ENCODE measurements at places on chromosomes 2 and 18. TPM values are rescaled to one million over a fixed set of nuclear protein-coding genes. Genes with fewer than 3 reads are reported as not detected.

- no peak for DNase-seq
These were observed 37.6 kb upstream of the PMAIP1 start for GRCh38 chr18:59861963-59862819.

ITGAV gene
- 138 TPM for total RNA-seq

DNA sequence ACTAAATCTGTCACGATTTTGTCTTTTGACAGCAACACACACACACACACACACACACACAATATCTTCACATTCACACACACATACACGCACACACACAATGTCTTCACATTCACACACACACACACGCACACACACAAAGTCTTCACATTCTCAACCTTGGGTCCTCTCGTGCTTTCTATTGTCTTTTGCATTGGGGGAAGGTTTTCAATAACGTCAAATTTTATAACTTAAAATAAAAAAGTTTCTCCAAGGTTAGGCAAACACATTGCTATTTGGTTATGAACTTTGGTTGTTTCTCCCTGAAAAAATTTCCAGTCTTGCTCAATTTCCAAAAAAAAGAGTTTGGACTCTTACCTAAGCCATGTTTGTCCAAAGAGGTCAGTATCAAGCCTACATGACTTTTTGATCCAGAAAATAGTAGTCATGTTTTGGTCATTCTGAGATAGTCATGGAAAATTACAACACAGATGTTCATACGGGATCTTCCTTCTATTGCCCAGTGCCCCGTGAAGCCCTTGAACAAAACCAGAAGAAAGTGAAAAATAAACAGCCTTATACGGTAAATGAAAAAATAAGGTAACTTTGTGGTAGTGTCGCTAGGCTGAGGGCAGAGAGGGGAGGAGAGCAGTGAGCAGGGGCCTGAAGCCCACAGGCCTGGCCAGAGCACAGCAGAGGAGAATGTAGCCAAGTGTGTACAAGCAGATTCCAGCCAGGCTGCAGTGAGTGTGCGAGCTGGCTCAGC lies 542.8 kb upstream of the ID2 start:
- DNase-seq: no peak

GRCh38 chr2:164593541-164593940 lies 27.7 kb downstream of the GRB14 start:
- no peak for DNase-seq

DNA sequence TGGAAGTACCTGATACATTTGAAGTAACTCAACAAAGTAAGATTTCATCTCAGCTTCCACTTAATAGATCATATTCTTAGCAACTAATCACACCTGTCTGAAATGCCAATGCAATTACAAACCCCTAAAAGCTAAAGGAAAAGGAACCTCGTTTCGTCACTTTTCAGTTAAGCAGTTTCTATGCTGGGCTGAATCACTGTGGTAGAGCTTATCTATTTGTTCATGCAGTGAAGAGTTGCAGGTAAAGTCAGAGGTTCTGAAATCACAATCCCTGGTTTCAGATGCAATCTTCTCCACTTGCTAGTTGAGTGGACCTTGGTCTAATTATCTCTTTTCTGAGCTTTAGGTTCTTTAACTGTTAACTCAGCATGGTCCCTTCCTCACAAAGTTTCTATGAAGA lies 6.3 kb downstream of the HRH4 start:
- no peak for DNase-seq

C2orf80 gene
- not detected for total RNA-seq

LRRFIP1 gene
- 89.3 TPM for total RNA-seq

DNA sequence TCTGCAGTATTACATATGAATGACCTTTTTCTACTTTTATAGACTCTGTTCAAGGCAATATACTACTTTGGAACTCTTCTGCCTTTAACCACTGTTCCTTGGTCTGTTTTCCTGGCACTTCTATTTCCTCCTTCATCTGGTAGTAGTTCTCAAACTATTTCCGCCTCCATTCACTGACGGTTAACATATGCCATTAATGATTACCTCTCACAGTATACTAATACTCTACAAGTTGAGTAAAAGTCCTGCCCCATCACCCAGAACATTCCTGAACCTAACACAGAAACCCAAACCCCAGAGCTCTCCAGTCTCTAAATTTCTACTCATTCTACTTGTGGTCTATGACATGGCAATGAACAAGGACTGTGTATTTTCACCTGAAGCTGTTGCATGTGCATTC lies 4.5 kb downstream of the GFPT1 start:
- no peak for DNase-seq

GRP gene
- total RNA-seq: not detected

SNTG2 gene
- 0.79 TPM for total RNA-seq

DNA sequence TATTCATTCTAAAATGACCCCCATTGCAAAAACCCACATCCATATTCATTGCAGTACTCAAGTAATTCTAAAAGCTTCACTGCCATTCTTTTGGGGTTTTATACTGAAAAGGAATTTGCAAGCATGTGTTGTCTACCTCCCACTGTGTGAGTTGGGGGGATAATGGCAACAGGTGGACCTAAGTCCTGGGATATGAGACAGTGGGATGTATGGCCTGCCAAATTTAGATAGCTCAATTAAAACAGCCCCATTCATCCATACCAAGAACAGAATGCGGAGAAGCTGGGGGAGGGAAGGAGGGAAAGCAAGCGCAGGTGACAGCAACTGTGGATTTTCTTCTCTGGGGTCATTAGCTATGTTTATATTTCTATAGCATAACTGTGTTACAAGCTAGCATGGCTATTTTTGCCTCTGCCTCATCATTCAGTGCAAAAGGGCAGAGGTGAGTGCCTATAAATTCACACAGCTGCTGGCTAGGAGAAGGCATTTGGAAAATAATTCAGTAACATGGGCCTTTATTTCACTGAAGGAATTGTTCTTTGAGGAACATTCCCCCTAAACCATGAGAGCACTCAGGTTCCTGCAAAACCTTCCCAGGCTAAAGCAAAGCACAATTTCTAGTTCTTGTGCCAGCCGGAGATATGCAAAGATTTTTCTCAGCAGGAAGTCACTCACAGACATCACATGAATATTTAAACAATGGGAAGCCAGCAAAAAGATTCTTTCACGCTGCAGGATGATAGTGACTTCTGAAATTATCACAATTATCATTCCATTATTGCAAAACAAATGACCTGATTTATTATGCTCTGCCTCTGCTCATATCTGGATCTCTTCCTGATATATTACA lies 393.9 kb upstream of the ACVR2A start:
- DNase-seq: no peak

DNA sequence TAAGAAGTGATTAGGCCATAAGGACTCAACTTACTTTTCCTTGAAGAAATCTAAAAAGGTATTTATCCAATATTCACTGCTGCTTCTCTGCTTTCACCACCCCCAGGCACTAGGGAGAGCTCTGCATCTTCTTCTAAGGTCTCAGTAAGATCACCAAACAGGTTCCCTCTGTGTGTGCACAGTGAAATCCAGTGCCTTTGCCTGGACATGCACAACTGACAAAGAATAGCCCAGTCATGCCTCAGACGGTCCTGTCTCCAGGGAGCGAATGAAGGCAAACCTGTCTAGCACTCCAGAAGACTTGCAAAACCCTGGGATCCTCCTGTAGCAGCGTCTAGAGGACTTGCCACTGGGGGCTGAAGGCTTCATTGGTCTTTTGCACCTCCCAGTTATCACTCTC lies 344.5 kb upstream of the LRATD1 start:
- no peak for DNase-seq

DNA sequence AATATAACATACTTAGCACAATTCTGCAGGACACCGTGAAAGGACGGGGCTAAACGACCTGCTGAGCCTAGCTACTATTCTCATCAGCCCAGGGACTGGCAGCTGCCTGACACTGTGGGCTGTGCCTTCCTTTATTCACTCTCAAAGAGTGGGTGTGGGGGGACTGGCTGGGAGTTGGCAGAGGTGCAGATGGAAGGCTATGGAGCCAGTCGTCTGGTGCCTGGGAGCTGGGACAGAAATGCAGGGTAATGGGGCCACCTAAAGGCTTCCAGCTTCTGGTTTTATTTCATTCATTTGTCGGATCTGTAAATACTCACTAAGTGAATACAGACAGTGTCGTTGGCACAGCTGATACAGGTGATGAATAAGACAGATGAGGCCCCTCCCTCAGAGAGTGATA lies 56.0 kb upstream of the NFU1 start:
- DNase-seq: no peak

DNA sequence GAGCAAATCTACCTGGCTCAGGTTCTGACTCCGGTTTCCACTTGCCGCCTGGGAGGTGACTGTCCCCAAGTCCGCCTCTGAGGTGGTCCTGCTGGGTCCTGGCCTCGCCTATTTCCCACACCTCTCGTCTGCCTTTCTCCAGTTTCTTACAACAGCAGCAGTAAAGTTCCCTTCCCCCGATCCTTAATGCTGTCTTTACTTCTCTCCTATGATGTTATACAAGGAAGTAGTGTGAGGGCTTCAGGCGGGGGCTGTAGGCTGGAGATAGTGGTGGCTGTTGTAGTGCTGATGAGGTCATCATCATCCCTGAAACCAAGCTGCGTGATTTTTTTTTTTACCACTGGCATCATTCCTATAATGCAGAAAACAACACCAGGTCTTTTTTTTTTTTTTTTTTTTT lies 18.9 kb downstream of the TGIF1 start:
- DNase-seq: no peak

GRCh38 chr2:32064021-32064601 lies 755 bp downstream of the SPAST start:
- DNase-seq: peak; percentile 15

DNA sequence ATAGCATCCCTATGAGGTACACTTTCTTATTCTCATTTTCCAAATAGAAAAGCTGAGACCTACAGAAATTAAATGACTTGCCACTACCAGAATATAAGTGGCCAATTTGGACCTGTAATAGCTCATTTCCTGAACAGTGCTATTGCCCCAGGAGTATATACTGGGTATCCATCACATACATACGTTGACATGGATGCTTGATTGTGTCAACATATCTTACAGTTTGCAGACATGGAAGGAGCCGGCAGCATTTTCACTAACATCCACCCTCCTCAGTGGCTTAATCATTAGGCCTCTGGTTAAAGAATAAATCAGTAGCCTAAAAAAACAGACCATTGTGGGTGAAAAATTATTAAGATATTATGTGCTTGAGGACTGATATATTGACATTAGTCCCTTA lies 829.3 kb downstream of the LRP1B start:
- no peak for DNase-seq

- DNase-seq: no peak
These were observed 47.5 kb downstream of the TFCP2L1 start for GRCh38 chr2:121237336-121237979.

ERMN gene
- not detected for total RNA-seq

NFU1 gene
- total RNA-seq: 40.9 TPM

LAMA1 gene
- total RNA-seq: 0.20 TPM

DNA sequence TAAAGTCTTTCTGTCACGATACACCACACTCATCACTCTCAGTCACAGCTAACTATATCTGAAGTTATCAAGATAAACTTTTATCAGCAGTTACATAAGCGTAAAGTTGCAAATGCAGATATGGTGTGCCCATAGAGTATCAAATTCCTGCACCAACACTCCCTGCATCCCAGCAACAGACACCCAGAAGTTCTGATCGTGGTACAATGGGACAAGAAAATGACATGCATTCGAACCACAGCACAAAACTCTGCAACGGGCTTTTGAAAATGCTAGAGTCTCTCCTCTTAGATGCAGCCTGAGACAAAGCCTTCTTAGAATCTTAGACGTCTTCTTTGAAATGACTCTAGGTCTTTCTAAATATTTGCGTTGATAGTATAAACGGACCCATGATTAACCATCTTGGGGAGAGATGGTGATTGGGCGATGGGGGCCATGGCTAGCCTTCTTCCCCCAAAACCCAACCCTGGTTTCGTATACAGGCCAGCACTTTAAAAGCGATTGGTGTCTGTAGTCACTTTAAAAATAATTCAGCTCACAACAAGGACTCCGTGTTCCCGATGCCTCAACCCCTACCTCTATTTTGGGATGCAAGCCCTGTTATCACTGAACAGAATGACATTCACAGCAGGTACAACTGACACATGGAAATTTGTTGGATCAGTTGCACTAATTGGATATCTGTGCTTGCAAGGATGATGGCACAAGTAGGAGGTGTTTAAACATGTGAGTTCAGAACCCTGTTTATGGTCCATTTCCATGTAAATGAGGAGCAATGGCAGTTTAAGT lies 286.6 kb downstream of the MYT1L start:
- DNase-seq: no peak

RAB6C gene
- total RNA-seq: under 0.01 TPM

TXNDC2 gene
- total RNA-seq: not detected

GPR148 gene
- not detected for total RNA-seq

INPP5D gene
- 43.5 TPM for total RNA-seq

SRD5A2 gene
- not detected for total RNA-seq

DNA sequence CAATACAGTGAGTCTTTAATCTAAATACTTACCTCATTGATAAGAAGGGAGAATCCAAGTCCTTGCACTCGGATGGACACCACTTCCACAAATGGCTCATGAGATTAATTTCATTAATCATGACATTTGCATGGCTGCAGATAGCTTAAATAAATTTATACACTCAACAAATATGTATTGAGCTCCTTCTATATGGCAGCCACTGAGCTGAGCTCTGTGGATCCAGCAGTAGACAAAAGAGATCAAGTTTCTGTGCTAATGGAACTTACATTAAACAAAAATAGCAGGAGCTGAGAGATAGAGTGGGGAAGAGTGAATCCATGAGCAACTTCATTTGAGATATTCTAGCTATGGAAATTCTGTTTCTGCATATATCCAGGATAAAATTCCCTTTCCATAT lies 44.4 kb downstream of the RAB27B start:
- no peak for DNase-seq

GRCh38 chr2:19111354-19111753 lies 247.1 kb downstream of the OSR1 start:
- no peak for DNase-seq

ID2 gene
- 28.1 TPM for total RNA-seq
